GDM1 (cell line): ENCODE measurements at places on chromosomes 12 and 14.

DNA sequence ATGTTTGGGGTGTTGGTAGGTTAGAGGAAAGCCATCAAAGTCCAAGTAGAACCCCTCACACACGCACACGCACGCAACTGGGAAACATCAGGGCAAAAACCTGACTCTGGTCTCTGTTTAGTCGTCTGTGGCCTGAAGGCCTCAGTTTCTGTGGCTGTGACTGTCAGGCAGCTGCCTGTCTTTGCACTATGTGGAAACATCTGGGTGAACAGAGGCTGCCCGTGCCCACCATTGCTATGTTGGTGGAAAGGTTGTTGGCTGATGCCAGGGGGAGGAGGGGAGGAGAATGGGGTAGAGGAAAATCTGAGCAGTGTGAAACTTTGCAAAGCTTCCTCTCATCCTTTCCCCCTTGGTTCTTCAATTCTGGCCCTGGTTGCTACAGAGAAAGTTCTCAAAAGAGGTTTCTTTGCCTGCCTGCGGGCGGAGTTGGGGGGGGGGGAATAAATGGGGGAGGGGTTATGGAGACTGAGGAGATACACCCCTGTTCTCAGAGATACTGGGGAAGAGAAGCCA, 7.5 kb downstream of the HOXC10 start:
- DNase-seq, result no peak

DNA sequence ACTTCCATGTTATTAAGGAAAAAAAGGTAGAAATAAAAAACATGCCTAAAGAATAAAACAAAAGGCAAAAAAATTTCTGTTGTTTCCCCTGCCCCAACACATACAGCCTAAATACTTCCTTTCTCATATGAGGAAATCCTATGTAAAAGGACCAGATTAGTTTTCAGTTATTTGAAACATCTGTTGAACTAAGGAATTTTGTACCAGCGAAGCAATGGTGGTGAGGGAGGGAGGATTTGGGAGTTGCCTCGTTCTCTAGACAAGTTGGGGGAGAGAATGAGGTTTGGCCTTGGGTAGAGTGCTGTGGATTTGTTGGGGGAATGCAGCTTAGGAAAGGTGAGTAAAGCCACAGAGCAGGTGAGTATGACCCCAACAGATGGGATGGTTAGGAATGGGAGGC, 141.5 kb upstream of the RFLNA start:
- no peak for DNase-seq

GRCh38 chr12:48389409-48389808, 38.7 kb upstream of the ZNF641 start:
- no peak for DNase-seq

GRCh38 chr12:107328442-107329133, 235.2 kb upstream of the CRY1 start:
- peak; percentile 47 for DNase-seq

DNA sequence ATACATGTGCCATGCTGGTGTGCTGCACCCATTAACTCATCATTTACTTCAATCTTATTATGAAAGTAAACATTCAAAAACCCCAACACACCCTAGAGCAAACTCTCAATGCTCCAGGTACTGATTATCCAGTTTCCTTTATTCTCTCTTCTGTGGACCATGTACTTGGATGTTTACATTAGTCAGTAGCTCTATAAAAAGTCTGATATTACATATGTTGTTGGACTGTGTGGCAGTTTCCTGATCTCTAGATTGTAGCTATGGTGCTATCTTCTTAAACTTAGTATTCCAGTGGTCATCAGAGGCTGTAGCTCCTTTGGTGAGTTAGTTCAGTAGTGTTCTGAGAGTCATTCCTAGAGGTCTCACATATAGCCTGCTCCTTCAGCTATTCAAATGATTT, 25.1 kb upstream of the ITGA5 start:
- DNase-seq, result no peak

- DNase-seq, result peak; percentile 76
Measured at GRCh38 chr14:24036169-24036962, 15.4 kb upstream of the CARMIL3 start.

DNA sequence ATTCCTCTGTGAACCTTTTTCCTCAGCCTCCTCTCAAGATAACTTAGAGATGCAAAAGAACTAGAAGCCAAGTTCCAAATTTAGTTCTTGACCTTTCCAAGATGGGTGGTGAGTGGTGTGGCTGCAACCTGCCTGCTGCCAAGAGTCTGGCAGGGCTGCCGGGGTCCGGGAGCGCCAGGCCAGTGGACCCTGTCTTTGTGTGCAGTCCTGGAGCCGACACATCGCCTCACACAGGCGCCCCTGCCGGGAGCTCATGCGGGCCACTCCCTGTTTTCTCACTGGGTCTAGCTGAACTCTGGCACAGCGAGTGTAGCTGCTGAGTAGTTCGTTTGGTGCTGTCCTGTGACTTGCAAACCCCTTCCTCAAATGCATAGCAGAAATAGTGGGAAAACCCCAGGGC, 84.9 kb downstream of the CACNA1C start:
- DNase-seq, result no peak

- DNase-seq, result no peak
Measured at GRCh38 chr12:31745242-31745641, 16.4 kb upstream of the AMN1 start.

DNA sequence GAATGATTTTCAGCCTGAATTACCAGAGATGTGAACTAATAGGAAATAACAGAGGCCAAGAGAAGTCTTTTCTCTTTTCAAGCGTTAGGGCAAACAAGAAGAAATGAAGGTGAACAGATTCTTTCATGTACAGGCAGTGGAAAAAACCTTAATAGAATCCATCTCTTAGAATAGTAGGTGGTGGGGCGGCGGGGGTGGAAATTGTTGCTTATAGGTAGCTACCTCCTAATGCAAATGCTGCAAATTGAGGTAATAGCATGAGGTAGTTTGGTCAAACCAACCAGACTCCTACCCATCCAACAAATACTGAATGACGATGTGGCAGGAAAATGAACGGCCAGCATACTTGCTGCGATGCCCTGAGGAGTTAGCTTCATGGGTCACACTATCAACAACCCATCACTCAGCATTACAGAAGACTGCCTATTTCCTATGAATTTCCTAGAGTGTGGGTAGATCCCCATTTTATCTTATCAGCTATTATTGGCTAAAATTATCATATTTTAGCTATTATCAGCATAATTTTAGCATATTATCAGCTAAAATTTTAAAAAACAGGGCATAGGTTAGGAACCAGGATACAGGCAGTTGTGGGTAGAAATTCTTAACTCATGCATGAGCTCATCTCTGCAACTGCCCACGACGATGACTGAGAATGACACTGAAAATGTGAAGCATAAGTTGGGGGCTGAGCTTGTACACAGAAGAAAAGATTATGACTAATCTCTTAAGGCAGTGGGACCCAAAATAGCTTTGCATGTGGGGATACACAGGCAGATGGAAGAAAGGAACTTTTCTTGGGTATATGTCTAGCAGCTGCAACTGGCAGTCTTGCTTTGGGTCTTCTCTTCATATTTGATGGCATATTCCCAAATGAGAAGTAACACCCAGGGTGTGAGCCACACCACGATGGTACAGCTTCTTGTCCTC, 68.7 kb downstream of the NIN start:
- DNase-seq, result no peak

DNA sequence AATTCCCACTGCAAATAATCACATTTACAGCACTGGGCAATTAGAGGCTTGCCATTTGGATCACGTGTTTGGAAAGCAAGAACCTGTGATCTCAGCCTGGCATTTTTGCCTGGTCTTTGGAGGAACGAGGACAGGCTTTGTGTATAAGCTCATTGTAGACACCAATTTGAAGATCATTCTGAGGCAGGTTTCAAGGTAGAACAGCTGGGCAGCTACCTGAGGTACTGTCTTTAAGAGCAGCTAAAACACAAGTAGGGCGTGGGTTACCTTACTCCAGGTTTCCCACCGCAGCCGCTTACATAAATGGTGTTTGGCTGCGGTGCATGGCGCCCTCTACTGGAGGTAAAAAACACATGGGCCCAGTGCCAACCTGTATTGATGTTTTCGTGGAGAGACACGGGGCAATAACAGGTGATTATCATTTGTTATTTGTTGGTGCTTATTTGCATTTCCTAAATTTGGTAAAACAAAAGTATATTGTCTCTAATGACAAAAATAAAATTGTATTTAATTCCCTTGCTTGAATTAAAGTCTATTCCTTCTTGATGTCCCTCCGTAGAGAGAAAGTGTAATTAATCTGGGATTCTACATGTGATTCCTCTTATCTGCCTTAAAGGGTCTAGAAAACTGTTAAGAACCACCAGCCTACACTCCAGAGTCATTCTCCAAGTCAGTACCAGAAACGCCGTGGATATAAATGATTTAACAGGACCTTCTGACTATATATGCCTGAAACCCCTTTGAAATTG, 69.7 kb downstream of the SVOP start:
- DNase-seq, result peak; percentile 48

GRCh38 chr12:24201258-24201970, 251.9 kb upstream of the SOX5 start:
- no peak for DNase-seq

- DNase-seq, result no peak
Measured at GRCh38 chr12:124742111-124742510, 121.6 kb downstream of the SCARB1 start.

- DNase-seq, result no peak
Measured at GRCh38 chr12:100666588-100666987, 93.1 kb downstream of the GAS2L3 start.

GRCh38 chr12:78579846-78580245, 284.7 kb upstream of the SYT1 start:
- DNase-seq, result no peak

DNA sequence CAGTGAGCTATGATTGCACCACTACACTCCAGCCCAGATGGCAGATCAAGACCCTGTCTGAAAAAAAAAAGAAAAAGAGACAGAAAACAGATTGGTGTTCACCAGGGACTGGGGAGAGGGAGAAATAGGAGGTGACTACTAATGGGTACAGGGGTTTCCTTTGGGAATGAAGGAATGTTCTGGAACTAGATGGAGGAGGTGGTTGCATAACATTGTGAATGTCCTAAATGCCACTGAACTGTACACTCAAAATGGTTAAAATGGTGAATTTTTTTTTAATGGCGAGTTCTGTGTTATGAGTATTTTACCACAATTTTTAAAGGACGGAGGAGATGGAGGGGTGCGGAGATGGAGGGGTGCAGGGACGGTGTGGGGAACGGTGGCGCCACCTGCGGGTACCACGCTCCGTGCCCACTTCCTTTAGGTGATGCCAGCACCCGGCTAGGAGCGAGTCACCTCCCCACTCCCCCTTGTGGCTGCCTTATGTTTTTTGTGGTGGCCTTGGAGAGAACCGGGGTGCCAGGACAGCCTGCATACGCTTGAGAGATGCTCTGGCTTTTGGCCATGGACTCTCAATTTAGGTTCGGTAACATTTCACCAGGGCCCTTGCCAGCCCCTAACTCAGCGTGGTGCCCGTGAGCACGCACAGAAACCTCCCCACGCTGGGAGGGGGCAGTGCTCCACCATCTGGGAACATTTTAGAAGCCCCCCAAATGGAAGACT, 16.1 kb downstream of the UBC start:
- DNase-seq, result no peak

GRCh38 chr12:58368001-58368400, 426.6 kb downstream of the ATP23 start:
- DNase-seq, result no peak

- DNase-seq, result no peak
Measured at GRCh38 chr12:44655846-44656245, 220.3 kb downstream of the NELL2 start.

- no peak for DNase-seq
Measured at GRCh38 chr14:95098984-95099599, 58.2 kb downstream of the DICER1 start.

GRCh38 chr12:5620896-5621295, 189.0 kb downstream of the NTF3 start:
- no peak for DNase-seq

DNA sequence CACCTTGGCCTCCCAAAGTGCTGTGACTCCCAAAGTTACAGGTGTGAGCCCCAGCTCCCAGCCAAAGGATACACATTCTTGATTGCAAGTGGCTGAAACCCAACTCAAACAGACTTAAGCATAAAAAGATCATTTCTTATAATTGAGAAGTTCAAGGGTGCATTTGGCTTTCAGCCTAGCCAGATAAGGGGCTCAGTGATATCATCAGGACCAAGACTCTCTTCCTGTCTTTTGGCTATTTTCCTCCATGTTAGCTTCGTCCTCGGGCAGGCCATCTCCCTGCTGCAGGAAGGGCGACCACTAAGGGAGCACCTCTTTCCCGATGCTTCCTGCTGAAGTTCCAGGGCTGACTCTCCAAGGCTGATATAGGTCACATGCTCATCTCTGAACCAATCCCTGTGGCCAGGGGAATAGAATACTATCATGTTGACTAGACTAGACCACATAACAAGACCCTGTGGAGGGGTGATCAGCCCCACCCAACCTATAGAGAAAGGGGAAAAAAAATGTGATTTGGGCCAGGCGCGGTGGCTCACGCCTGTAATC, 9.8 kb upstream of the KRT8 start:
- no peak for DNase-seq

GRCh38 chr12:54765652-54766051, 88.7 kb upstream of the MUCL1 start:
- no peak for DNase-seq

DNA sequence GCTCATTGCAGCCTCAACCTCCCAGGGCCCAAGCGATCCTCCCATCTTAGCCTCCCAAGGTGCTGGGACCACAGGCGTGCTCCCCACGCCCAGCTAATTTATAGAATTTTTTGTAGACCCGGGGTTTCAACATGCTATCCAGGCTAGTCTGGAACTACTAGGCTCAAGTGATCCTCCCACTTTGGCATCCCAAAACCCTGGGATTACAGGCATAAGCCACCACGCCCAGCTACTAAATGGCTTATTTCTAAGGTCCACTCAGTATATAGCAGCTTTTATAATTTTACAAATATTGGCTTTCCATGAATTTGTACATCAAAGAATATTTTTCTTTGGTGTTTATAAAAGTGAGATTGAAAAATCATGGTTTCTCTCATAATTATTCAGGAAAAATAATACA, 167.8 kb downstream of the TTC7B start:
- DNase-seq, result no peak

DNA sequence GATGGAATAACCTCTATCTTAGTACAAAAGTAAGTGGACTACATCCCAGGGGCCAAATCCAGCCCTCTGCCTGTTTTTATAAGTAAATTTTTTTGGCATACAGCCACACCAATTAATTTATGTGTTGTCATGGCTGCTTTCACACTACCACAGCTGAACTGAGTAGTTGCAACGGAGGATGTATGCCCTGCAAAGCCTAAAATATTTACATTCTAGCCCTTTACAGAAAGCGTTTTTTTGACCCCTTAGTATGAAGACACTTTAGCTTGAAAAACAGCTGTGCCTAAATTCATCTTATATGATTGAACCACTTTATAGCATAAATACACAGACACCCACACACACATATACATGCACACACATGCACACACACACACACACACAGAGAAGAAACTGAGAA, 501.6 kb downstream of the EGLN3 start:
- DNase-seq, result no peak

GRCh38 chr12:124073356-124074035, 100.5 kb downstream of the ZNF664 start:
- DNase-seq, result no peak
